ENCODE measurements at places on chromosomes 5 and 9.

DNA sequence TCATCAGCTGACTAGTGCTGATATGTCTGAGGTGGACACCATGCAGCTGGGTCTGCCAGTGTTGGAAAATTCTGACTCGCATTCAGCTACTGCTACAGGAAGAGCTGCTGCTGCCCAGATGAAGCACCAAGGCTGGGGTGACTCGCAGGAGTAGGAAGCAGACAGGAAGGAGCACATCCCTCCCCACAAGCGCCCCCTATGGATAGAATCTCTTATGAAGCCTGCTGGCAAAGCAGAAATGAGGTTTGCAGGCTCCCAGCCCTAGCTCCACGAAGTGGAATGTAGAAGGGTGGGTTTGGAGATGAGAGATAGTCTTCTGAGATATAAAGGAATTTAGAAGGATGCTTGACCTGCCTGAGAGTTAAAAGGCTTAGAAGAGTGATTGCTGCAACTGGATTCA lies 443.0 kb downstream of the ACTL7B start:
- no peak for DNase-seq

DNA sequence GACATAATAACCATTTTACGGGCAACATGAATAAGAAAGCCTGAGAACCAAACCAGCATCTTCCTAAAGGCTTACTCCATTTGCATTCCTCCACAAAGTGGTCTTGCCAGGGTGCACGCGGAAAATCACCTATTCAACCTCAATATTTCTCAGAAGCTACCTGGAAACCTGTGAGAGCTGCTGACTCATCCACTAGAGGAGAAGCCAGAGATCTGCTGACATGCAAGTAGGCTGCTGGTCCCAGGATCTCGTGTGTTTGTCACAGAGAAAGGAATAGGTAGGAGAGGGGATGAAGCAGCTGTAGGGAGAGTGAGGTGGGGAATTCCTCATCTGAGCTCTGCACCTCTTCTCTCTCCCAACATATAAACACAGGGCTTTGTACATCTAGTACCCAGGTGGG lies 138.1 kb downstream of the ADAMTS12 start:
- no peak for DNase-seq

- no peak for DNase-seq
These were observed 362.0 kb upstream of the CDH10 start for GRCh38 chr5:25006734-25007133.

- DNase-seq = no peak
These were observed 38.1 kb upstream of the NREP start for GRCh38 chr5:111795142-111795541.

DNA sequence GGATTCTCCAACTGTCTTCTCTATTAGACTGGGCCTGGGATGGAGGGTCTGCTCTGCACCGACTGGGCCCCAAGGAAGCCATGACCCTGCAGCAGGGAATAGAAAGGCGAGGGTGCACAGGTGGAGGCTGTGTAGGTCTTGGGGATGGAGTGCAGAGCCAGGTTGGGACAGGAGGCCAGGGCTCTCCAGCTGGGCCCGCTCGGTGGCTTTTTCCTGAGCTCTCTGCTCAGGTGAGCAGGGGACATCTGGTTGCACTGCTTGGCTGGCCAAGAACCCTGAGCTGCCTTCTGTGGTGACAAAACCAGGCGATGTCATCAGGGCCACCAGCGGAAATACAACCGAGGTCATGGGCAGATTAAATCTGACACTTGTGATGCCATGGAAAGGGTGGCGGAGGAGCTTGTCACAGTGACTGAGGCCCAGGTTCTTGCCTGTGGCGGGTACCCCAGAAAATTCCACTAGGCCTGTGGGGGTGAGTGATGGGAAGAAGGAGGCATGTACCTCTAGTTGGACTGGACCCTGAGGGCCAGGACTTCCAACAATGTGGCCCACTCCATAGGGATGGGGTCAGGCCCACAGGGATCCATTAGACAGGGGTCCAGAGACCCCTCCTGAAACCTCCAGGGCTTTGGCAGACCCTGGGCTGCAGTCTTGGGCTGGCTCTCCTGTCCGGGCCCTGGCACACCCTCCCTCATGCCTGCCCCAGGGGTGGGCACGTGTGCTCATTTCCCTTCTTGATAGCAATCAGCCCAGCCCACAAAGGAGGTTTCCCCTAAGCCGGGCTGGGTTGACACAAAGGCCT lies 4.4 kb upstream of the IL3 start:
- no peak for DNase-seq

- no peak for DNase-seq
These were observed 91.4 kb downstream of the C9orf152 start for GRCh38 chr9:110116543-110116885.

DNA sequence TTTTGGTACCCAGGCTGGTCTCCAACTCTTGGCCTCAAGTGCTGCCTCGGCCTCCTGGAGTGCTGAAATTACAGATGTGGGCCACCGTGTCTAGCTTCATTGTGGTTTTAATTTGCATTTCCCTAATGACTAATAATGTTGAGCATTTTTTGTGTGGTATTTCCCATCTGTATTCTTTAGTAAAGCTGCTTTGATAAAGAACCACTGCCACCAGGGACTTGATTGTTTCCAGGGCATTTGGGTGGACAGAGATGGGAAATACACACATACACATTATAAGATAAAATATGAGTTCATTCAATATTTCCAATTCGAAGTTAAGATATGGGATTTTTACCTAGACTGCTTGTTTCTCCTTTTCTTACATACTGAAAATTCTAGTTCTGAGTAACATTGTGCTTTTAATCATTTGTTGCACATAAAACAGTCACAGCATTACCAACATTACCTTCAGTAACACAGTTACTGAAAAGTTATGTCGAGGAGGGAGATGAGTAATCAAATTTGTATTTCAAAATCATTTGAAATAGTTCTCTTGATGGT lies 28.9 kb downstream of the HABP4 start:
- DNase-seq = no peak

All from tibial nerve (tissue), 4 donors.